Mesenteric fat pad (tissue), 1 donor: ENCODE measurements at places on chromosomes 3 and 15. TPM values are rescaled to one million over a fixed set of nuclear protein-coding genes. Genes with fewer than 3 reads are reported as not detected.

Gene VWA5B2
- total RNA-seq, result not detected

Gene CAMP
- total RNA-seq, result 0.48 TPM

Gene SEMA3F
- total RNA-seq, result 51.5 TPM

Gene PLSCR5
- not detected for total RNA-seq

DNA sequence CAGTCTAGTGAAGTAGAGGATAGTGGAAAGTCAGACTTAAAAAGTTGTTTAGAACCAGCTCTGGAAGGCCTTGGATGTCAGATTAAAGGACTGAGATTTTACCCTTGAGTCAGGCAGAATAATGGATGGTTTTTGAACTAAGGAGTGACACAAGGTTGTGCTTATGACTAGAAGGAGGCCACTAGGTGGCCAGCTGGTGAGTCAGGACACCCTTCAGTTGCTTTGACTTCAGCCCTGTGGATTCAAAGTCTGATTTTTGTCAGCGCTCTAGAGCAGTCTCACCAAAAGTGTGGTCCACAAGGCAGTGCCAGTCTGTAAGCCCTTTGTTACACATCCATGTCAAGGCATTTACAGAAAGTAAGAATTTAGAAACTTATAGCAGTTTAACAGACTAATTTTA lies 3.8 kb upstream of the GABPB1 start:
- DNase-seq, result no peak

DNA sequence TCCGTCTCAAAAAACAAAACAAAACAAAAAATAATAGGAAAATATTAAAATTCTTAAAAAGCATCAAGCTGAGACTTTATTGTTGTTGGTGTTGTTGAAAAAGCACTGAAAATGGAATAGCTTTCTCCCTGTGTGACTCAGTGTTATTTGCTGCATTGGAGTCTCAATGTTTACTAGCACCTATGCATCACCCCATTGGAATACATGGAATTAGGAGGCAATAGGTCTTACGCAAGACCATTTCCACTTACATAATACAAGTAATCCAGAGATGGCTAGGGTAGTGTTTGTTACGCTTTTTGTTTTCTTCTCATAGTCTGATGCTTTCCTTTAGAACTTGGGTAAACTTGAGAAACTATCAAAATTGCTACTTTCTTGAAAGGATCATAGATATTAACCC lies 15.2 kb downstream of the GXYLT2 start:
- DNase-seq, result no peak

DNA sequence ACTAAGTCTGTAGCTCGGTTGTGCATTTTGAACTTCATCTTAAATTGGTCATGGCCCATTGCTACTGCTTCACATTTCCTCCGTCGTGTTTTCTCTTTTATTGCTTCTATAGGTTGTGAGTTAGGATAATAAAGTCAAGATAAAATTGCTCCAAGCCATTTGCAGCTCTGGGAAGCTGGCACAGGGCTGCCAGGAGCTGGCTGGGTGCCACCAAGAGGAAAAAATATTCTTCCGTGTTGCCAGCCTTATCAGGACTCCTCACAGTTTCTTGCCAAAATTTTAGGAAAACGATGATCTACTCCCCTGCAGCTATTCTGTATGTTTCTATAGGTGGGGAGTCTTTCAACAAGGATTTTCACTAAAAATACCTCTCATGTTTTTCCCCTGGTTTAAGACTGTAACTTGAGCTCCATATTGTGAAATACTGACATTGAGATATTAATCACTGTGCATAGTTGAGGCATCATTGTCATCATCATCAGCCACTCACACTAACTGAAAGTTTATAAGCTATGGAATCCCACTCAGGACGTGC lies 55.4 kb upstream of the PIAS1 start:
- DNase-seq, result no peak

DNA sequence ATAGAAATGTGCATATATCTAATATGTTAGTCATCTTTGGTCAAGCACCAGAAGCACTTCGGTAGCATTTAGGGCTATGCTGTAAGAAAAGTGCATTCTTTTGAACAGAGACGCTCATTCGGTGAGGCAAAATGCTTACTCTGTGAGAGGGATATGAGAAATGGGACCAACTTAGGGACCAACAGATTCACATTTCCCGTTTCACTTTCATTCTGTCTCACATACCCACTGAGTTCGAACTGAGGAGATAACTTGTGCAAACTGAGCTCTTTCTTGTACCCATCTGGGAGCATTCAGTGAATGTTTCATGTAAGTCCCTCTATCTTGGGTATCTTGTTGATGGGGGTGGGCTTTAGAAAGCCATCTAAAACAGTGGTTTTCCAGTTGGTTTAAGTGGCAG lies 135.3 kb downstream of the FEZF2 start:
- no peak for DNase-seq

DNA sequence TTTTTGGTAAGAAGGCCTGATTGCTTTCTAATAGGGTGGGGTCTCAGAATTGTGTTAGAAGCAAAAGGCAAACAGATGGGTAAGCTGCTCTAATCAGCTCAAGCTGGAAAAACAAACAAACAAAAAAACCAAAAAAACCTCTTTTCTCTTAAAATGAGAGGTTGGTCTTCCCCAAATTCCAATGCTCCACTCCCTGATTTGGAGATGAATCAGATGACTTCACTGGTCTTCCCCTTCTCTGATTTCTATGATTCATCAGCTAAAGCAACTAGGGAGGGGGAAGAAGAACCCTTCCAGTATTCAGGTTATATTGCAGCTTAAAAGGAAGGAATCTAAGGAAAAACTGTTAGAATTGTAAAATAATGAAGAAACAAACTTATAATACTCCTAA lies 9.6 kb upstream of the ANXA2 start:
- no peak for DNase-seq

DNA sequence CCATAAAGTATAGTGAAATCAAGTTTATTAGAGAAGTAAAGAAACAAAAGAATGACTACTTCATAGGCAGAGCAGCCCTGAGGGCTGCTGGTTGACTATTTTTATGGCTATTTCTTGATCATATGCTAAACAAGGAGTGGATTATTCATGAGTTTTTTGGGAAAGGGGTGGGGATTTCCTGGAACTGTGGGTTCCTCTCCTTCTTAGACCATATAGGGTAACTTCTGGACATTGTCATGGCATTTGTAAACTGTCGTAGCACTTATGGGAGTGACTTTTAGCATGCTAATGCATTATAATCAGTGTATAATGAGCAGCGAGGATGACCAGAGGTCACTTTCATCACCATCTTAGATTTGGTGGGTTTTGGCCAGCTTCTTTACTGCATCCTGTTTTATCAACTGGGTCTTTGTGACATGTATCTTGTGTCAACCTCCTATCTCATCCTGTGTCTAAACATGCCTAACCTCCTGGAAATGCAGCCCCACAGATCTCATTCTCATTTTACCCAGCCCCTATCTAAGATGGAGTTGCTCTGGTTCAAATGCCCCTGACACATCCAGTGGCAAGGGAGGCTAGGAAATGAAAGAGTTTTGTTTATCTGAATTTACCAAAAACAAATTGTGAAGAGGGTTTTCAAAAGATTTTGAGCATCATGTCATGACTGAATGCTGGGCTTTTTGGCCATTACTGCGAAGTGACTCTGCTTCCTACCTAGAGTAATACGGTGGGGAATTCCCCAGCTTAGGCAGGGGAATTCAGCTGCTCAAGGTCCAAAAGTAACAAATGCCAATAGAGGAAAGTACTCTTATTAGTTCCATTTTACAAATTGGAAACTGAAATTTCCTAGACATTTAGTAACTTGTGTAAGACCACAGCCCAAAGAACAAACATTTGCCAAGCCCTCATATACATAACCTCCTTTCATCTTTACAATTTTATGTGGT lies 6.2 kb upstream of the SPSB4 start:
- no peak for DNase-seq

DNA sequence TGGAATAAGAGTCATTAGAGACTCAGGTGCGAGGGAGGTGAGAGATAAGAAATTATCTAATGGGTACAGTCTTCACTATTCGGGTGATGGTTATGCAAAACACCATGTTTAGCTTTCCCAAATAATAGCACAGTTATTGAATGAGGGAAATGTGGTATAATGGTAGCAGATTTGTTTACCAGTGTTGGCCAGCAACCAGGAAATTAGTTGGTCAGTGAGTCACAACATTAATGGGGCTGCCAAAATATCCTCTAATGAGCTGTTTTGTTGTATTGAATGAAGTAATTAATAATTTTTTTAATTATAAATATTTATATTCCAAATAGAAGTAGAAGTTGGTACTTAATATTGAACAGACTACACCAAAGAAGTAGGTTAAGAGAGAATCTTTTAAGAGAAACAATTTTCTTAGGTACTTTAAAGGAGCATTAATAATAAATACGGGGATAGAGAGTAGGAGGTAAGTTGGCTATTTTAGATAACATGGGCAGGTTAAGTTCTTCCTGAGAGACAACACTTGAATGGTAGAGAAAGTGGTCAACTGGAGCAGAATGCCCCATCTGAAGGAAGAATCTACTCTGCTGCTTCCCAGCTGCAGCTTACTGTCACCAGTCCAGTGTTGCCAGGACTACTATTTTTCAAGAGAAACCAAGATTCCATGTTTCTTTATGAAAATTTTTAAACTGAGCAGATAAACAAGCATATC lies 218.8 kb downstream of the UBE2E2 start:
- no peak for DNase-seq

DNA sequence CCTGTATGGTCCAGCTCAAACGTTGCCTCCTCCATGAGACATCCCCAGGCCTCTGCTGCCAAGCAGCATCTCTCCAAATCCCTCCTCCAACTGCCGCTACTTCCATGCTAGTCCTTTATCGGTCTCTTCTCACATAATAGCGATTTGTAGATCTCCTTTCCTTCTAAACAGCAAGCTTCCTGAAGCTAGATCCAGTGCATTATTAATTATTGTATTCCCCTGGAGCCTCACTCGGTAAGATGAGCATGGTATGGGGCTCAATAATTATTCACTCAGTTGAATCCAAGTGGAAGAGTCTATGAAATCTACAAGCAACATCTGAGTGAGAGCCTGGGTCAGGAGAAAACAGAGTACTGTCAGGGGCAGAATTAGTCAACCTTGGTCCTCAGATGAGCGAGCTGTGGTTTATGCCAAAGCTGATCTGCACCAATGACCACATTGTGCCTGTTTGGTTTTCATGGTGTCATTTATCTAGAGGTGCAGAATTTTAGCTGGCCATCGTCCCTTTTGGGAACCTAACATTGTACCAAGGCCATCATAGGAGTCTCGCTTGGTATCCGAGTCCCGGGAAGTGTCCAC lies 93.8 kb upstream of the UBE2E1 start:
- DNase-seq, result no peak

GRCh38 chr3:56536735-56537134 lies 20.2 kb upstream of the CCDC66 start:
- DNase-seq, result no peak

DNA sequence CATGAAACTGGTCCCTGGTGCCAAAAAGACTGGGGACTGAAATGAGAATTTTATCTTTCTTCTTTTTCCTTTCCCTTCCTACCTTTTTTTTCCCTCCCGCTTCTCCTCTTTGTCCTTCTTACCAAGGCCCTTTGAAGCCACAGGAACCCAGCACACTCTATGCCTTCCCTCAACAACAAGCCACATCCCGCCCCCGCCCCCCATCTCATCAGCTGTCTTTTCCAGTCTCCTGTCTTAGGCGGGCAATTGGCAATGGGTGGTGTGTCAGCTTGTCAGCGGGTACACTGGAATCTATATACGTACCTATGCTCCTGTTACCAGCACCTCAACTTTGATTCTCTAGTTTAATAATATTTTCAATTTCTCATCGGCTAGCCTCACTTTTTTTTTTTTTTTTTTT lies 56.3 kb upstream of the CHD2 start:
- no peak for DNase-seq

GRCh38 chr3:197958346-197958745 lies 1.7 kb upstream of the LMLN start:
- no peak for DNase-seq
